ENCODE measurements at places on chromosomes 1 and 21.

GRCh38 chr1:36323636-36324352 lies at the start of gene EVA1B:
Gene EVA1B (minus strand): TSS chr1:36323645. CDS start chr1:36323037, 608 bp downstream.
- no peak for DNase-seq

DNA sequence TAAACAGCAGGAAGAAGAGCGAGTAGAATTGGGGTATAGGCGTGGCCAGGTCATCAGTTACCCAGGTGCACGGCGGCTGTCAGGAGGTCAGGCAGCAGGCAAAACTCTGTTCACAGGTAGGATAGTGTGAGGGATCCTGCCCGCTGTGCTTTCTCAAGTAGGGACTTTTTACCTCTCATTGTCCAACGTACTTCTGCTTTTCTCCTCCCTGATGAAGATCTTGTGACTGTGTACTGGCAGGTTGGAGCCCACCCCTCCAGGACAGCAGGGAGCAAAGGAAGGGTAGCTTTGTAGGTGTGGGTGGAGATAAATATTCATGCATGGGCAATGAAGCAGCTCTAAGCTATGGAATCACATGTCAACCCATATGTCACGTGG lies 373.5 kb downstream of the KIF26B start:
- no peak for DNase-seq

DNA sequence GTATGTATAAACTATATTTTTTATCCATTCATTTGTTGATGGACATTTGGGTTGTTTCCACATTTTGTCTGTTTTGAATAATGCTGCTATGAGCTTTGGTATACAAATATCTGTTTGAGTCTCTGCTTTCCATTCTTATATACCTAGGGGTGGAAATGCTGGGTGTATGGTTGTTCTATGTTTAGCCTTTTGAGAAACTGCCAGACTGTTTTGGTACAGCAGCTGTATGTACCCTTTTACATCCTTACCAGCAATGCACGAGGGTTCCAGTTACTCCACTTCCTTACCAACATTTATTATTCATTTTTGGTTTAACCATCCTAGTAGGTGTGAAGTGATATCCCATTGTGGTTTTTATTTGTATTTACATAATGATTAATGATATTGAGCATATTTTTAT lies 13.9 kb downstream of the RASAL2 start:
- no peak for DNase-seq

- DNase-seq = no peak
Observed at GRCh38 chr1:56712150-56712549, 67.0 kb downstream of the PRKAA2 start.

GRCh38 chr1:193799371-193799770 lies 613.0 kb upstream of the B3GALT2 start:
- no peak for DNase-seq

DNA sequence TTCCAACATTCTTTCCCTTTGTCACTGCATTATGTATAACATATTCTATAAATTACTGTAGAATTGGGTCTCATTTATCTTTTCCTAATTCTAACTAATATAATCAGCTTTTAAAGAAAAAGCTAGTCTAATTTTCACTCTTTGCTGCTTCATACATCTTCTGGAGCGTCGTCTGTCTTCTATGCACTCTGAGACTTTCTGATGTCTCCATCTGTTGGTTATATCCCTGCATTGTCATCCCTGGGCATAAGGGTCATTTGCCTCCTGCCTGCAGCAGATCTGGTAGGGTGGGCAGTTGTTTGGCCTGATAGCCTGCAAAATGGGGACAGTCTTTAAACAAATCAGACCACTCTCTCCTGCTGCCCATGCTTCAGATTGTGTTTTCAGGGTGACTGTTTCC lies 40.8 kb upstream of the DYNLT5 start:
- DNase-seq = no peak

DNA sequence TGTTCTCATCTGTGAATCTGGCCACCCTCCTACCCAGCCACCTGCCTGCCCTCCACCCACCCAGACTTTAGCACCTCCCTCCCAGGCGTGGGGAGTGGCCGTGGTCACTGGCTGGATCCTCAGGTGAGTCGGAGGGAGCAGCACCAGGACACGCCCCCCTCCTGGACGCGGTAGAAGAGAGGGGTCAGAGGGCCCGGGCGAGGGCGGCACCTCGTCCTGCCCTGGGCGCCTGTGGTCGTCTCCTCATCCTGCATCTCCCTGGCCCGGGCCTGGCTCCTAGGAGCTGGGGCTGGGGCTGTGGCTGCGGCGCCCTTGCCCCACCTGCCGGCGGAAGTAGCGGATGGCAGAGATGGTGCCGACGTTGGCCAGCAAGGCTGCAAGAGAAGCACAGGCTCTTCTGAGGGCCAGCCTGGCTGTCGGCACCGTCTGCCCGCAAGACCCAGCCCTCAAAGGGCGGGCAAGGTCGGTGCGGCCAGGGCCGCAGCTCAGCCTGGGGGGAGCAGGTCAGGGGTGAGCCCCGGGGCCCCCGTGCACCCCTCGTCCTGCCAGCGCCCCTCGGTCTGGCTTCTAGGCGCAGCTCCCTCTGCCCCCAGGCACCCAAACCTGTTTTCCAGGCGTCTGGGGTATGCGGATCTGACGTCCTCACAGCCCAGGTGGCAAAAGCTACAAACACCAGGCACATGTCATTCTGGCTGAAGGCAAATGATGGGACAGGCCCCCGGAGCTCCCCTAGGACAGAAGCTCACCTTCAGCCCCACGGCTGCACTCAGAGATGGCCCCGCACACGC lies 5.8 kb downstream of the PERM1 start:
- peak; percentile 61 for DNase-seq

DNA sequence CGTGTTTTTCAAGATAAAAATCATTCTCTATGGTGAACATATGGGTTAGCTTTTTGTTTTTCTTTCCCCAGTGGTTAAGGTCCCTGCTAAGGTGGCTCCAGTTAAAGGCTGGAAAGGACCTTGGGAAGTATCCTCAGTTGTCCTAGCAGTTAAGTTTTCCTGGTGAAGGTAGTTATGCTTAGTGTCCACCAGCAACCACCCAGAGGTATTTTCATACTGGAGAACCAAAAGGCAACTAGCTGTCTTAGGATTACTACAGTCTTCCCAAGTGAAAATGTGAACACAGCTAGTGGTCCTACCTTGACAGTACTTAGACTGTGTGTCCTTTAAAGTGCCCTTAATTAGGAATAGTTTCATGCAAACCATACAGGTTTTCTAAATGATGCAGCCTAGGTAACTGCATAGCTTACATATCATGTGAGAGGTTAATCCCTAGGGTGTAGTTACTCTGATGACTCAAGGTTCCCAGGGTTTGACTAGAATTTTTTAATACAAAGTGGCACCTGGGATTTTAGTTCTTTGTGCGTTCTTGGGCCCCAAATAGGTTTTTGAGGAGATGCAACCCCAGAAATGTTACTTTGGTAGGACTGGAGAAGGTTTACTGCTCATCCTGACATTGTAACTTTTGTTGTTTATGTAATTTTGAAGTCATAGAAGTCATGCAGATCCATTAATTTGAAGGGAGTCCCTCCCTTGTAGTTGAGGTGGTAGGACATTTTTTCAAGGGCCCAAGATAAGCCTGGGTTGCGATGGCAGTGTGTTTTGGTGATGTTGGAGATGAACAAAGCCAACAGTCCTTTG lies 36.5 kb downstream of the YY1AP1 start:
- DNase-seq = no peak

- no peak for DNase-seq
Observed at GRCh38 chr21:45060675-45061311, 13.6 kb upstream of the ADARB1 start.

- DNase-seq = no peak
Observed at GRCh38 chr1:87880098-87880760, 551.5 kb downstream of the LMO4 start.

DNA sequence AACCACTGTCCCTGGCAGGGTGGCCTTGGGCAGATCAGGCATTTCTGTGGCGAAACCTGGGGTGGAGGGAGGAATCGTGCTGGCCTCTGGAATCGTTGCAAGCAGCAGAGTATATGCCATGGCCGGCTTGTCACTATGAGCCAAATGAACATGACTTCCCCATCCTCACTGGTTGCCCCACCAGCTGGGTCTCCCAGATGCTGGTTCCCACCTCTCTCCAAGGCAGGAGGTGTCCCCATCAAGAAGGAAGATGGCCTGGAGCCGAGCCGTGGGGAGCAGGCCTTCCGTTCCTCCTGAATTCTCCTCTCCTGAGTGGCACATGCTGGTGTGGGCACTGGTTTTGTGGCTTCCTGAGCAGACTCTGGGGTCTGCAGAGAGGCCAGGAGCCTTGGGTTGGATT lies 60.2 kb upstream of the ACTRT2 start:
- DNase-seq = no peak

GRCh38 chr1:21824926-21825325 lies 12.9 kb downstream of the LDLRAD2 start:
- no peak for DNase-seq

DNA sequence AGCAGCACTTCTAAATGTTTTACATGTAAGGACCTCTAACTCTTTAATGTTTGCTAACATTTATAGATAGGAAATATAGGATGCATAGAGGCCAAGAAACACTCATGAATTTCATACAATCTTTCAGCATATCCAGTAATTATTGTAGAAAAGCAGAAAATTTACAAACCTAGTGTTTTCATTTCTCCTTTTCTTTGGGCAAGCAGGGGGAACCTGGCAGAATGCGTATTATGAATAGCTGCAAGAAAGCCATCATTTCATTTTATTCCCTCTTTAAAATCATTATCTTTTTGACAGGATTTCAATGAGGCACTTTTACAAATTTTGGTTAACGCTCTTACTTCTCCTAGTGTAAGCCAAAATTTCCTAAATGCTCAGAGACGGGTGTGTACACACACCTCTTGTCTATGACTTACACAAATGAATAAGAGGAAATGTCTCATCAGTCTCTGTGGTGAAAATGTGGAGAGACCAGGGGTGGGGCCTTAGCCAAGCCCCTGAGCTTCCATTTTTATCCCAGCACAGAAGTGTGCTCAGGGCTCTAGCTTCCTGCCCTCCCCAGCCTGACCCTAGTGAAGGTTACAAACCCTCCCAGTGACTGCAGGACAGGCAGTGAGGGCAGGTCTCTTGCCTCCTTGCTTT lies 91.6 kb downstream of the LRRC8C start:
- no peak for DNase-seq

DNA sequence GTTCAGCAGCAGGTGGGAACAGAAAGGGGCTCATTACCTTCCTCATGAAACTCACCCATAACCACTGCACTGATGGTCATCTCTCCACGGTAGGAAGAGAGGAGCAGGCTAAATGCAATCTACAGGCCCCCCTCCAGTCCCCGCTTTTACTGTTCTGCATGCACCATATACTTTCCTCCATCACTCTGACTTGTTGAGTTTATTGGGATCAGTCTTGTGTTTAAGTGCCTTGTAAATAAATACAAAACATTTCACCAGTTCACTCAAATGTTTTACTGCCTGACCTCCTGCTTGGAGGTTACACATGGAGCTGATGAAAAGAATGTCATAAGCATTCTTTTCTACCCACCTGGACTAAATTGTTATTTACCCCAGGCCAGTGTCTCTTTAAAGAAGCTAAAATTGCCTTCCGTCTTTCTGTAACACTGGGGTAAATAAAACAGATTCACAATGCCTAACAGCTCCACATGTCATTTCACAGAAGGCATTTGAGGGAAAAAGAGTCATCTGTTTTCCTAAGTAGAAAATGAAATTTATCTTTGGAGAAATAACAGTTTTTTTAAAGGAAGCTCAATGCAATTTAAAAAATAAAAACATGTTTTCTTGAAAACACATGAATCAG lies 30.7 kb downstream of the PTPN14 start:
- no peak for DNase-seq

DNA sequence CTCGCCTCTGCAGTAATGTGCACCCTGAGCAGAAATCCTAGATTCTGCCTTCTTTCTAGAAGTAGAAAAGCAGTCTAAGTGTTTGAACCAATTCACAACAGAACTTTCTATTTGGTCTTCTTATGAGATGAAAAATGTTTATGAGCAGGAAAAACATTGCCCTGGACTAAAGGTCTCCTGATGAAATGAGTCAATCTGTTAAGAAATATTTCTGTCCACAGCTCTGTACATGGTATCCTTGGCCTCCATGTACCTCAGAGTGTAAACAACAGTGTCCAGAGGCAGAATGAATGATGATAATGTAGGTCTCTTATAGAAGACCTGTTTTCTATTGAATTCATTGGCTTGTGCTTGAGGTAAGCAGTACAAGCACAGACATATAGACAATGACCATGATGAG lies 6.2 kb upstream of the APCS start:
- no peak for DNase-seq

DNA sequence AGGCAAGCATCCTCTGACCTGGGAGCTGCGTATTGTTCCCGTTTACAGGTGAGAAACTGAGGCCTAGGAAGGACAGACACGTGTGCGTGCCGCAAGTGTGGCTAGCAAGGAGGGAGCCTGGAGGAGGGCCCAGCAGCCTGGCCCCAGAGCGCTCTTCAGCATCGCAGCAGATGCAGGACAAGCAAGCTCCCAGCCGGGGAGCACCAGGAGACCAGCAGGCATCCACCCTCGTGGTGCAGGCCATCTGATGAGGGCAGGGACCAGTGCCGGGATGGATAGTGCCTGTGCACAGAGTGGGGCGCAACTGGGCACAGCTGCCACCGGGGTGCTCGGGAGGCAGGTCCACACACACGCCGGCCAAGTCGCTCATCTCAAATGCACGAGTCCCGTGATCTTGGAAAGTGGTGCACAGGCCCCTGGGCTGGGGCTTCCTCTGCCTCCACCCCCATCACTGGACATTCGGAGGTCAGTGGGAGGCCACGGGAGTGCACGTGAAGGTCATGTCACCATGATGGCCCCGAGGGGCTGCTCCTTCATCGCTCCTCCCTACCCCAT lies 55.1 kb downstream of the COL18A1 start:
- DNase-seq = no peak

DNA sequence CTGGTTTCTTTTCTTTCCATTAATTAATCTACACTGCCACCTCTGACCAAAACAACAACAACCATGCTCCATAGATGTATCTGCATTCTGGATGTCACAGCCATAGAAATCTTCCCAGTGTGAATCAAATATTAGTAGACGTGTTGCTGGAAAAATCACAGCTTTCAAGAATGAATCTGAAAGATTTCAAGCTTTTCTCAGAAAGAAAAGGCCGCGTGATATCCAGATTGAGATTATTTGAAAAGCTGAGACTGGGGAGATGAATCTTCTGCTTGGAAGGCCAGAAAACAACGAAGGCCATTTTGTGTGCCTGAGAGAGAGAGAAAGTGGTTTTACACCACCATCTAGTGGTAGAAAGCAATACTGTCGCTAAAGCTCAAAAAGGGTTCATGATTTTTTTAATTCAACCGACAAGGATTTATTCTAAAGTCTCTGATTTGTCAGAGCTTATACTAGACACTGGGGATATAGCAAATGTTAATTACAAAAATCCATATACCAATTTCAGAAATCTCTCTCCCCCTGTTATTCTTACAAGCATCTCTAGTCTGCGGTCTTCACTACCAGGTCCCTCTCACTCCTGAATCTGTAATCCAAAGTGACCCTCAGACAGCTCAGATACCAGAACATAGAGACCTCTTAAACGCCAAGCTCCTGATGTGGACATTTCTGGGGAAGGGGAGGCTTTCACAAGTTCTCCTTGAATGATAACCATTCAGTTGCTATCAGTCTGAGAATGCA lies 87.5 kb upstream of the SGIP1 start:
- DNase-seq = no peak

- DNase-seq = no peak
Observed at GRCh38 chr1:55427606-55428005, 212.4 kb upstream of the USP24 start.

GRCh38 chr1:38528623-38529022 lies 330.9 kb downstream of the RRAGC start:
- DNase-seq = no peak

Measured in activated CD4-positive, alpha-beta T cell treated with anti-CD3 and anti-CD28 coated beads for 1 hour (primary cell).